ENCODE measurements at places on chromosomes 4 and X.

DNA sequence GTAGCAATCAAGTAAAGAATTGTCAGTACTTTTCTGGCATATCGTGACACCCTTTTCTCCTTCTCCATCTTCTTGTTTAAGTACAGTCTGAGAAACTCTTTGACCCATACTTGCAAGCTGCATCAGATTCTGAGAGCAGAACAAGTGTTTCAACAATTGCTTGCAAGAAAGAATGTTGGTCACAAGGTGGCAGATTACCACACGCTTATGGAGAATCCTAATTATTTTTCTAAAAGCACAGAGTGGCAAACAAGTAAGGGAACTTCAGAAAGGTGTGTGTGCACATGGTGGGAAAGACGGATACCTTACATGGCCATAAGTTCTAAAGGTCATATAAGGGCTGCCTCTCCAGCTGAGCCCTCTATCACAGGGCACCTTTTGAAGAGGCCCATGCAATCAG is 136.4 kb upstream of the FGF13 start:
- no peaks in the 10 kb centered on the region for H3K27me3 ChIP-seq
- no peak overlapping the region for H3K27ac ChIP-seq
- H3K36me3 ChIP-seq: no peaks in the 10 kb centered on the region
- no peak for DNase-seq
- H3K4me1 ChIP-seq: no peaks in the 10 kb centered on the region

DNA sequence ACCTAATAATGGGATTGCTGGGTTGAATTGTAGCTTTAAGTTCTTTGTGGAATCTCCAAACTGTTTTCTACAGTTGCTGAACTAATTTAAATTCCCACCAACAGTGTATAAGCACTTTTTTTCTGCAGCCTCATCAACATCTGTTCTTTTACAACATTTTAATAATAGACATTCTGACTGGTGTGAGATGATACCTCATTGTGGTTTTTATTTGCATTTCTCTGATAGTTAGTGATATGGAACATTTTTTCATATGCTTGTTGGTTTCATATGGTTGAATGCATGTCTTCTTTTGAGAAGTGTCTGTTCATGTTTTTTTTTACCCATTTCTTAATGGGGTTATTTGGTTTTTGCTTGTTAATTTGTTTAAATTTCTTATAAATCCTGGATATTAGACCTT is 1718.9 kb downstream of the C4orf33 start:
- no peak overlapping the region for H3K27ac ChIP-seq
- H3K4me3 ChIP-seq: no peak overlapping the region
- no peak for DNase-seq

- DNase-seq: no peak
- no peaks in the 10 kb centered on the region for H3K4me1 ChIP-seq
- H3K27ac ChIP-seq: no peak overlapping the region
- H3K27me3 ChIP-seq: no peaks in the 10 kb centered on the region
- H3K36me3 ChIP-seq: no peaks in the 10 kb centered on the region
These were observed 267.2 kb upstream of the SLC7A11 start for GRCh38 chr4:138509346-138509745.

DNA sequence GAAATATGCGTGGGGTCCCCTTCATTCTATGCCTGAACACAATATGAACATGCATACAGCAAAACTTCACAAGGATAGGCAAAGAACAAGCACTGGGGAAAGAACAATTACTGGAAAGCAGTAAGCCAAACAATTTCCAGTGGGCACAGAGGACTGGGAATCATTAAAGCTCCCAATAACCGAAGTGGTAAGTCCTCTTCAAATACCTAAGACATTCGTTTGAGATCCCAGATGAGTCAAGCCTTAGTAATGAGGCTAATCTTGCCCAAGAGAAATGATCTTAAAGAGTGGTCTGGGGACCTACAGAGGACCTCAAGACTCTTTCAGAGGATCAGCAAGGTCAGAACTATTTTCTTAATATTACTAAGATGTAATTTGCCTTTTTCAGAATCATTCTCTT is 28.6 kb downstream of the ANAPC10 start:
- H3K36me3 ChIP-seq: peaks cover 23% of the 10 kb centered on the region
- H3K27me3 ChIP-seq: no peaks in the 10 kb centered on the region
- peaks cover 27% of the 10 kb centered on the region for H3K4me1 ChIP-seq
- peak overlapping the region; percentile 89 for H3K27ac ChIP-seq
- no peak for DNase-seq
- H3K4me3 ChIP-seq: no peak overlapping the region

- no peak overlapping the region for H3K4me3 ChIP-seq
- no peaks in the 10 kb centered on the region for H3K27me3 ChIP-seq
- H3K4me1 ChIP-seq: no peaks in the 10 kb centered on the region
- no peaks in the 10 kb centered on the region for H3K36me3 ChIP-seq
These were observed 563.4 kb downstream of the DACH2 start for GRCh38 chrX:86711531-86712180.

DNA sequence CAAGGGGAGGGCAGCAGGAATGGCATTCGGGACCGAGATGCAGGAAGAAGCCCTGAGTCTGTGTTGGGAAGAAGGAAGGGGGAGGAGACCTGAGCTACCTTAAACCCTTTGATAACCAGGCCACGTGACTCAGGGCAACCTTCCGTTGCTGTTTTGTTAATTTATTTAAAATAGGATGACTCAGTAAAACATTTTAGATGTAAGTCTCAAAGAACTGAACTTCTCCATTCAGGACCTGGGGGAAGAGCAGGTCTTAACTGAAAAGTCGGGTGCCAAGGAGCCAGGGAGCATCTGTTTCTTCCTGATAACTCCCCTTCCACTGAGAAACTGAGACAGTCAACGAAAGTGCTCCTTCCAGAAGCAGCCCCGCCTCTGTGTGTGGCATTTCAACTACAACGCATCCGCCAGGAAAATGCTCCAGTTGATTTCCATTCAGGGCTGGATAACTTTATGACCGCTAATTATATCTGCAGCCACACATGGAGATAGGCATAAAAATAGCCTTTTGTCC is 88.0 kb downstream of the IRF2 start:
- no peak overlapping the region for H3K4me3 ChIP-seq
- H3K4me1 ChIP-seq: peaks cover 67% of the 10 kb centered on the region
- peaks cover 44% of the 10 kb centered on the region for H3K36me3 ChIP-seq

GRCh38 chr4:14984448-14984847 is 17.8 kb upstream of the CPEB2 start:
- no peak for DNase-seq
- no peak overlapping the region for H3K27ac ChIP-seq
- H3K4me1 ChIP-seq: no peaks in the 10 kb centered on the region
- peaks cover 5% of the 10 kb centered on the region for H3K27me3 ChIP-seq

DNA sequence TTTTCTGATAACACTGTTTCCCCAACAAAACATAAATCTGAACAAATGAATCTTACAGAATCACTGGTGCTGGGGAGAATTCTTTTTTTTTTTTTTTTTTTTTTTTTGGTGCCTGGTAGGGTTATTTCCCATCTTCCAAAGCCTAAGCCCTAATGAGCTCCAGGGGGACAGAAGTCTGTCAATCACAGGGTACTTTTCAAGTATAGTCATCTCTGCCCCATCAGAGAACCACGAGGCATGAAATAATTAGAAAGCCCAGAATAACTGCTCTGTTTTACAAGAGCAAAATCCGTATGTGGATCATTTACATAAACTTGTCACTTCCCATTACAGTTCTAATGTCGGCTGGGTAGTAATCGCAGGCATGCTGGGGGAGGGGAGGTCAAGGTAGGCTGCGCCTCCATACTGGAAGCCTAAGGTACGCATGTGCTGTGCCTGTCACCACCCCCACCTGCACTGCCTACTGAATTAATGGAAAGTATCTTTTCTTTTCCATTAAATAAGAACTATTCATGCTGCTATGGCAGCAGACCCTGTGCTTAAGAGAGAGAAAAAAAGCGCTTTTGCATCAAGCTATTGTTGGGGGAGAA is 164.7 kb upstream of the LEF1 start:
- H3K27me3 ChIP-seq: no peaks in the 10 kb centered on the region
- H3K4me1 ChIP-seq: peaks cover 51% of the 10 kb centered on the region
- H3K27ac ChIP-seq: no peak overlapping the region
- H3K4me3 ChIP-seq: no peak overlapping the region
- no peaks in the 10 kb centered on the region for H3K36me3 ChIP-seq

Data from nephron progenitor cell (in vitro differentiated cells).